ENCODE measurements at places on chromosomes 11 and 22.

DNA sequence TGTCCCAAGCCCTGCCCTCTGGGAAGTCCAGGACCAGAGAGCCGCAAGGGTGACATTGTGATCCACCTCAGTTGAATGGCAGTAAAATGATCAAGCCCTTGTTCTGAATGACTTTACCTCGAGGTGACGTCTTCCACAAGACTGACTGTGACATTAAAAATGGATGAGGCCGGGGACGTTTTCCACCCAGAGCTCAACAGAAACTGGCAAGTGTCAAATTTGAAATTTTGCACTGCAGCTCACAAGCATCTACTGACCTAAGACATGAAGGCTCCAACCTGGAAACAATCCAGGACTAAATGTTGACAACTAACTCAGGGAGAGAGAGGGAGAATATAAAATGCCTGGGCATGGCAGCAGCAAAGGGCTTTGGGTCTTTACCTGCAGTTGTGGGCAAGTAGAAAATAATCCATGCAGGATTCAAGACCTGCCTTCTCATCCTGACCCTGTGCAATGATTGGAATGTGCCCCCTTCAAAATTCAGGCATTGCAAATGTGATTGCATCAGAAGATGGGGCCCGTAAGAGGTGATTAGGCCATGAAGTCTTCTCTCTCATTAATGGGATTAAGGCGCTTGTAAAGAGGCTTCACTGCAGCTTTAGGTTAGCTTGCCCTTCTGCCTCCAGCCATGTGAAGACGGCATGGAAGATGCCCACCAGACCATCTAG, 33.6 kb upstream of the CLMP start:
- DNase-seq: no peak

GRCh38 chr11:34135439-34135838, 30.0 kb downstream of the NAT10 start:
- no peak for DNase-seq

DNA sequence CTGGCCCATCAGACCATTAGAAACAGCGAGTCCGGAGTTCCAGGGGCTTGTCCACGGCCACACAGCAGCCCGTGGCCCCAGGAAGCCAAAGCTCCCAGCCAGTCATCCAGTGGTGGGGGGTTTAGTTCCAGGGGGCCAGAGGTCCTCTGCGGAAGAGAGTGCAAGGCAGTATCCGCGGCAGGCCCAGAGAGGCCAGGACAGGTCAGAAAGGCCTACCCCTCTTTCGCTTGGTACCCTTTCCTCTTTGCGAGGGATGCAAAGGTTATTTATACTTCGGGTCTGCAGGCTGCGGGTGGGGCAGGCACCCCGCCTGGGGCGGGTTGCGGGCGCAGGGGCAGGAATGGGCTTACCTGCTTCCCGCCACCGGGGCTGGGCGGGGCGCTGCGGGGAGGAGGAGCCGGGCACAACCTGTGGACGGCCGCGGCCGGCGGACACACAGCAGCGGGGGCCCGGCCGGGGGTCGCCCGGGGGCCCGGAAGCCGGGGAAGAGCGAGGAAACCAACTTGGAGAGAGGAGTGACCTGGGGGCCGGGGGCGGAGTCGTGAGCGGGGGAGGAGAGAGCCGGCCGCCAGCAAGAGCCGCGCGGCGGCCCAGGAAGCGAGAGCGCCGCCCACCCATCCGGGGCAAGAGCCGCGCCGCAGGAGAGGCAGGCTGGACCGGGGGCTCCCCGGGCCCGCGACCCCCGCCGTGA, at the start of gene SH3BP1:
Gene SH3BP1 (plus strand): TSS at position 600 of the 691 bp plus-strand sequence. CDS start 119 bp downstream, outside the sequence.
- peak; percentile 81 for DNase-seq

DNA sequence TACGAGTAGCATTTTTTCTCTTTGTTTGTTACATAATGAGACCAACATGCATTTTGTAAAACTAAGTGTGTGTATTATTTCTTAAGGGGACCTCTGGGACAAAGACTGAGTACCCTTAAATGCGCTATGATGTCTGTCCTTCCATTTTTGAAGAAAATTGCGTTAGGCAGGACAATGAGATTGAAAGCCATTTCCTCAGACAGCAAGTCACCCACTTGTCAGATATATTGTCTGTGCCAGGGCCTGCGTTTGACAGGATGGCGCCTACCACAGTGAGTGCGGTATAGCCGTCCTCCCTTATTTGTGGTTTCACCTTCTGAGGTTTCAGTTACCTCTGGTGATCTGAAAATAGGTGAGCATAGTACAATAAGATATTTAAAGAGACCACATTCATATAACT, 2.2 kb downstream of the AP2A2 start:
- no peak for DNase-seq

DNA sequence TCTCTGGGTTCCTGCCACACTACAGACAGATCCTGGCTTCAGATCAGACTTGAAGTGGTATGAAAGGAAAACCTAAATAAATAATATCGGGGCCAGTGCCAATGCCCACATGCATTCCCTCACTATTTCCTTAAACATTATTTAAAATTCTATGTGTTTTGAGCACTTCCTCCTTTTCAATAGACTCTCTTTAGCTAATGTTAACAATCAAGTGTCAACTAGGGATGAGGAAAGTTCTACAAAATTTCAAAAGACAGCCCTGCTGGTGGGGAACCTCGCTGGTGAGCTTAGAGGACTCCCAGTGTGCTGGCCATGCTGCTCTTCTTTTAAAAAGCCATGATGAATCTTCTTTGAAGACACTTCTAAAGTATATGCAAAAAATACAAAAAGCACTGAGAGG, 87.5 kb downstream of the ENTHD1 start:
- DNase-seq: no peak

DNA sequence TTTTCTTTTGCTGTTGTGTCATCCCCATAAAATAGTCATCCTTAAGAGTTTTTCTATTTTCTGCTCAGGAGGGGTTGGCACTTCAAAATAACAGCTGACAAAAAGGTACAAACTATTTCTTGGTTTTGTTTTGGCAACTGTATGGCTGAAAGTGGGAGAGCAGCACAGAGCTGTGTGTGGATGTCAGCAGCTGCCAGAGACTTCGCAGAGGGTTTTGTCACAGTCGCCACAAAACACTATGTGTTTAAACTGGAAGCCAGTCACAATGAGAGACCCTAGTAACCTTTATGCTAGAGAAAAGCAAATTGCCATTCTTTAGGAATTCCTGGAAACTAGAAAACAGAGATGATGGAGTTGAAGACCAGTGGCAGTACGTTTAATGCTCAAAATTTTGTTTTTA, 189.6 kb upstream of the CCDC90B start:
- DNase-seq: no peak

DNA sequence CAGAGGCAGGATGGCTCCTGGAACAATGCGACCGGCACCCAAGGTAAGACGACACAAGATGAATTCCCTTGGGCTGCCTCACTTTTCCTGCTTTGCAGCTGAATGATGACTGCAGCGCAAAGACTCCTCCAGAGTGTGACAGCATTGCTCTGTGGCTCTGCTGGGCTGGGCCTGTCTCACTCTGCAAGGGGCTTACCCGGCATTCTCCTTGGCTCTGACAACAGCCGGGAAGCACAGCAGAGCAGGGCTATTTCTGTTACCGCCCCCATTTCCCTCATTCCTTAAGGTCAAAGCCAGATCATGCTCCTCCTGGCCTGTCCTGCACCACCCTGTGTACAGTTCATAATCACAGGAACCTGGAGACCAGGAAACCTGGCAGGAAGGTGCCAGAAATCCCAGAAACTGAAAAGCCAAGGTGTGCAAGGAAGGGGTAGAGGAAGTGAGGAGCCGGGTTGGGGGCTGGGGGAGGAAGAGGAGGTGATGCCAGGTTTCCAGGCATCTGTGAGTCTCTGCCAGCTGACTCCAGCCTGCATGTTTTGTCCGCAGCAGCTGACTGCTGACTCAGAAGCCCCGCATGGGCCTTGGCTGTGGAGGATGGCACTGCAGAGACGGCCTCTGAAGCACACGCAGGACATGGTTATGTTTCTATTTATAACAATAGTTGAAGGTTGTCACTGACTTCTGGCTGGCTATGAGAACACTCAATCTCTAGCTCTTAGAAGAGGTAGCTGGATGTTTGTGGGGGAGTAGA, 113.6 kb downstream of the MICAL3 start:
- DNase-seq: peak; percentile 88

- no peak for DNase-seq
These were observed 105.4 kb downstream of the CASP12 start for GRCh38 chr11:104792861-104793260.

GRCh38 chr11:24406389-24406788, 90.5 kb upstream of the LUZP2 start:
- no peak for DNase-seq

DNA sequence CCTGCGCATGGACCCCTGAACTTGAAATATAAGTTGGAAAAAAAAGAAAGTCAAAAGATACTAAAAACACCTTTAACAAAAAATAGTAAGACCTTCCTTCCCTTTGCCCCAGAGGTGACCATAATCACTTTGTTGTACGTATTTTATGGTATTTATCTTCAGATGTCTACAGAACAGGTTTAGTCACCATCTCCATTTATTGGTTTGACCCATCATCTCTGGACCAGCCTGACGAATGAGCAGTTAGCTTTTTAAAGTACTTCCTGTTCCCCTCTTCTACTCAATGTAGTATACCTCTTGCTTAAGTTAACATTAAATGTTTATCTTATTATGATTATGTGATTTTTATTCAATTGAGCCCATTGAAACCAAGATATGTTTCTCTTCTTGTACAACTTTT, 64.7 kb upstream of the CREB3L1 start:
- no peak for DNase-seq

DNA sequence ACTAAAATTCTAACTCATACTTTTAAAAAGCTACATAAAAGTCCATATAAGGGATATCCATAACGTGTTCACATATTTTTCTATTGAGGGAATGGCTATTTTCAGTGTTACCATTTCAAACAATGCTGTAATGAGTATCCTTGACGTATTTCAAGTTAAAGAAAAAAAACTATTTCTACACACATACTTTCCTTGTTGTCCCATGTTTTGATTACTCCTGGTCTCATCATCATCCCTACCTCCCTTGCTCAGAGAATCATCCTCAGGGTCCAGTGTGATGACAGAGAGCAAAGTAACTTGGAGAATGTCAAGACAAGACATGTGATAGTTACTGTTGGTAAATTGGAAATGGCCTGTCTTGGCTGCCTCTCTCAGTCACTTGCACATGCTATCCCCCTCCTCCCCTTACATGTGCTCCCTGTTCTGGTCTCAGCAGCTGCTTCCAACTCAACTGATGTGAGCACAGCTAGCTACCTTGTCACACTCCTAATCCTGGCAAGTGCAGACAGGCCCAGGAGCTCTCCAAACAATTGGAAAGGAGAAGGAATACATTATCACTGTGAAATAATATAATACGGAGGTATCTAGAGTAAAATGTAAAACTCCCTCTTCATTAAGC, 21.8 kb downstream of the NUMA1 start:
- DNase-seq: no peak

DNA sequence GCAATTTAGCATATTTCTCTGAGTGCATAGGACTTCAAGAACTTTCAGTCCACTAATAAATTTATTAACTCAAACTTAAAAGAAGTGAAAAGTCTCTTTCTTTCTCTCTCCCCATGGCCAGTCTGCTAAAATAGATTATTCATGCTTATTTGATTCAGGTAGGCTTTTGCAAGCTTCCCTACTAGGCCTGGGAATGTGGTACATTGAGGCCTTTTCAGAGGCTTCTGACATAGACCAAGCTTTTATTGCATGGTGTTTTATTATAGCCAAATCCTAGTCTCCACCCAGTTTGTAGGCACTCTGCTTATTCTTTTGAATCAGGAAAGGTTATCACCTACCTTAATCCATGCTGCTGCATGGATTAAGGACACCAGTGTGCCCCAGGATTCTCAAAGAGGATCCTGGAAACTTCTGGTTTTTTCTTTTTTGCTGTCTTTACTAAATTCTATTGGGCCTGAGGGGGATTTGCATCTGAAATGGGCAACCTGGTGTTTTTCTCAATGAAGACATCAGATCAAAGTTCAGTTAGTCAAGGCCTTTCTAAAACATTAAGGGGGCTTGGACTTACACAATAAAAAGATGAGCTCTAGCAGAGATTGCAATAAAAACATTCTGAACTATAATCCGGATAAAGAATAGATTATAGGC, 92.2 kb downstream of the ELP4 start:
- DNase-seq: no peak

DNA sequence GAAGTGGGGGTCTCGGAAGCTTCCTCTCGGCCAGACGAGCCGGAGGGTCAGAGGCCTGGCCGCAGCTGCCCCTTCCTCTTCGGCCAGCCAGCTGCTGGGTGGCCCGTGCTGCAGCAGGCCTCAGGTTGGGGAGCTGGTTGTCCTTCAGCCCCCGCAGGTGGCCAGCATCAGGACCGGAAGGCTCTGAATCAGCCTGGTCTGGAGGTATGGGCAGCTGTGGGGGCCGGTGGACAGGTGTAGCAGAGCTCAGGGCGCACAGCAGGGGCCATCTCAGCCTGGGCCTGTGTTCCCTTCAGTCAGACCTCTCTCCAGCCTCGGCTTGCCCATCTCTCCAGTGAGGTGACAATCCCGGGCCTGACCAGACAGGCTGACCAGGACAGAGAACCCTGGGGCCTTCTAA, 13.9 kb upstream of the TBX1 start:
- DNase-seq: no peak

DNA sequence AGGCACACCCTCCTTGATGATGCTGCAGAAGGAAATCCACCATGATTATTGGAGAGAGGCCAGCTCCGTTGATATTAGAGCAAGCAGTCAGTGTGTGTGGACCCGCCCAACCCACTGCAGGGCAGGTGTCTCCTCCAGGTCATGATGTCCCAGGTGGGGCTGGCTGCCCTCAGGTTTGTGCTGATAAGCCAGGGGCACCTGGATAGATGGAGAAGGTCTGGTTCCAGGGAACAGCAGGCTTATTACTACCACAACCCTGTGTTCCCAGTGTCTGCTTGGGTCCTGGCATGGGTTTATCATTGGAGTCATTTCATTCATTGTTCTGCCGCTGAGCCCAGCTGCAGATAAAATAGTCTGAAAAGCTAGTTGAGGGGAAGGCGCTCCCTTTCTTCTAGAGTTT, 181.1 kb upstream of the NECTIN1 start:
- no peak for DNase-seq

GRCh38 chr11:73653996-73654395, 7.6 kb downstream of the PLEKHB1 start:
- no peak for DNase-seq

GRCh38 chr11:81744336-81745116, 989.1 kb downstream of the FAM181B start:
- DNase-seq: no peak

GRCh38 chr11:126102436-126102981, 39.8 kb upstream of the CDON start:
- DNase-seq: no peak

- DNase-seq: no peak
These were observed 489 bp downstream of the OR10A4 start for GRCh38 chr11:6876914-6877313.

DNA sequence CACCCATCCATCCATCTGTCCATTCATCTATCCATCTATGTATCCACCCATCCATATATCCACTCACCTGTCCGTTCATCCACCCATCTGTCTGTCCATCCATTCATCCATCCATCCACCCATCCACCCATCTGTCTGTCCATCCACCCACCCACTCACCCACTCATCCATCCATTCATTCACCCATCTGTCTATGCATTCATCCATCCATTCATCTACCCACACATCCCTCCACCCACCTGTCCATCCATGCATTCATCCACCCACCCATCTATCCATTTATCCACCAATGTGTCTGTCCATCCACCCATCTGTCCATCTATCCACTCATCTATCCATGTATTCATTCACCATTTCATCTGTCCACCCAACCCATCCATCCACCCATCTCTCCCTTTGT, 33.3 kb downstream of the NADSYN1 start:
- DNase-seq: no peak

- DNase-seq: no peak
These were observed 25.9 kb downstream of the MED15 start for GRCh38 chr22:20533095-20533878.
